H1 (cell line): ENCODE measurements at places on chromosomes 2 and 18. TPM values are rescaled to one million over a fixed set of nuclear protein-coding genes. Genes with fewer than 3 reads are reported as not detected.

The OR6B2 gene
- total RNA-seq = not detected in 2 replicates

The PSMA8 gene
- not detected in 2 replicates for total RNA-seq

The SERPINB7 gene
- total RNA-seq = not detected in 2 replicates

The ACAA2 gene
- 151 and 152 TPM in 2 replicates for total RNA-seq

The EMILIN2 gene
- total RNA-seq = 7.4 and 7.5 TPM in 2 replicates

The PIGN gene
- total RNA-seq = 26.2 and 26.3 TPM in 2 replicates

The EPAS1 gene
- total RNA-seq = 3.7 and 4.9 TPM in 2 replicates

The CFAP65 gene
- total RNA-seq = 0.13 and 0.19 TPM in 2 replicates

The MXD1 gene
- total RNA-seq = 2.6 TPM in 2 replicates

The NEB gene
- 2.5 and 2.6 TPM in 2 replicates for total RNA-seq

The ZNF514 gene
- 12.1 and 13.3 TPM in 2 replicates for total RNA-seq

The RAB27B gene
- total RNA-seq = 0.33 and 0.60 TPM in 2 replicates

The CCDC141 gene
- 21.4 and 21.6 TPM in 2 replicates for total RNA-seq

The UGT1A8 gene
- not detected in 2 replicates for total RNA-seq

The TEKT4 gene
- total RNA-seq = not detected in 2 replicates

The ARHGAP28 gene
- 14.4 and 15.4 TPM in 2 replicates for total RNA-seq

The TTN gene
- 6.9 and 9.7 TPM in 2 replicates for total RNA-seq

The ZNF804A gene
- total RNA-seq = not detected in 2 replicates

The BCL2 gene
- total RNA-seq = 4.3 and 4.5 TPM in 2 replicates

The CNRIP1 gene
- total RNA-seq = 4.6 and 5.7 TPM in 2 replicates

The SNED1 gene
- 1.9 and 2.4 TPM in 2 replicates for total RNA-seq

The FSHR gene
- total RNA-seq = not detected in 2 replicates
